ENCODE measurements at places on chromosomes 12 and 14.

GRCh38 chr14:34956931-34957330, 25.9 kb upstream of the SRP54 start:
- no peak for DNase-seq

GRCh38 chr12:4943938-4944284, 34.2 kb downstream of the KCNA1 start:
- no peak for DNase-seq

DNA sequence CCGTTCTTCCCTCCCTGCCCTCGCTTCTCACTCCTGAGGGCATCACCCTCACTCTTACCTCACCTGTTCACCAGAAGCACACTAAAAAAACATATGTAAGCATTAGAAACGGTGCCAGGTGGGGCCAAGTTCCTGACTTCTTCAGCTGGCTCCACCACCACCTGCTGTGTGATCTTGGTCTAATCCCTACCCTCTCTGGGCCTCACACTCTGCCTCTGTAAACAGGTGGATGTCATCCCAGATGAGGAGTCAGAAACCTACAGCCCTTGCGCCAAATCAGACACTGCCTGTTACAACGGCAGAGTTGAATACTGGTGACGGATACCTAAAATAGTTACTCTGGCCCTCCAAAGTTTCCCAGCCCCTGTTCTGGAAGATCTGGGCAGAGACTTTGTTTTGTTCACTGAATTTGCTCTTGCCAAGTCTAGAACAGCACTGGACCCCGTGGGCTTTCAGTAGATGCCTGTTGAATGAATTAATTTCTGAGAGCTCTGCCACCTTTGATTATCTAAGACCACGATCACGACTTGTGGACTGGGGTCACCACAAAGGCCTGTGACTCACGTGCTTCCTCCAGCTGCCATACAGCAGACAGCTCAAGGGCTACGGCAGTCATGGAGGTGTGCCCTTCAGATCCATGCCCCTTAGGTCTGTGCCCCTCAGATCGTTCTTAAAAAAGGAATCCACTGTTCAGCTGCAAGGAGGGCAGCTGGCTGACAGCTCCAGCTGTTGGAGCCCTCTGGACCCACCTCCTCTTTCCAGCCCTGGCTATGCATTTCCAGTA, 71.9 kb downstream of the GSC start:
- no peak for DNase-seq

DNA sequence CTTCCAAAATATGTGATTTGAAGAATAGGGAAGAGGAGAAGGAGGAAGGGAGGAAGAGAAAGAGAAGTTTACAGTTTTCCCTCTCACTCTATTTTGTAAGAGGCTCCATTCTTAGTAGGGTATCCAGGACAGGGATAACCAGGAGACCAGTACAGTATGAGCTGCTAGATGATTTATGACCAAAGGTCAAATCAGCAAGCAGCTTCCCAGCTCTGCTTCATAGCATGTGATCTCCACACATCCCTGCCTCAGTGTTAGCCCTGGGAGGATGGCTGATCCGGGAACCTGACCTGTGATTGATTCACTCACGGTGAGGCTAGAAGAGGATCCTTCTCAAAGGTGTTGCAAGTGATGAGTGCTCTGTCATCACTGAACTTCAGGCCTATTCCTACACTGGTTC, 16.6 kb downstream of the RDH12 start:
- DNase-seq = no peak

GRCh38 chr14:50023671-50024490, 92.5 kb downstream of the VCPKMT start:
- peak; percentile 73 for DNase-seq

DNA sequence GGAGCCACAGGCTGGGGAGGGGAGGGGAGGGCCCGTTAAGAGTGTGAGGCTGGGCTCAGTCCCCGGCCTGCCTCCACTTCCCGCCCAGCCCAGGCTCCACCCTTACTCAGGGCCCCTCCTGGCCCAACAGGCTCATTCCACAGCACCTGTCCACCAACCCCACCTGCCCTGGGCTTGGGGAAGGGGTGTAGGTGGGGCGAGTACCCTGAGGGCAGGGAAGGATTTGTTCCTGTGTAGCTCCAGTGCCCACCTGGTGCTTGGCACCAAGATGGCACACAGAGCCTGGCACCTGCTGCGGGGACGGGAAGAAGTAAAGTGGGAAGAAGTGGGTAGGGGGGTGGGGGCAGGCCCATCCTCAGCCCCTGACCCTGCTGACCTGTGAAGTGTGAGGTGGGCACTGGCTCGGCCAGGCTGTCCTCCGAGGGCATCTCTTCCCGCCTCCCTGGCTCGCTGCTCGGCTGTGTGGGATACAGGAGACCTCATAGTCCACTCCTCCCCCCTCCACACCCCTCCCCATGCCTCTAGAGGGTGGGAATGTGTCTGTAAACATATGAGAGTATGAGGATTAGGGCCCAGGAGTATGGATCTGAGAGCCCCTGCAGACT, 35.1 kb downstream of the NCKAP5L start:
- DNase-seq = no peak

GRCh38 chr12:27905285-27906126, 67.0 kb downstream of the PTHLH start:
- DNase-seq = no peak

DNA sequence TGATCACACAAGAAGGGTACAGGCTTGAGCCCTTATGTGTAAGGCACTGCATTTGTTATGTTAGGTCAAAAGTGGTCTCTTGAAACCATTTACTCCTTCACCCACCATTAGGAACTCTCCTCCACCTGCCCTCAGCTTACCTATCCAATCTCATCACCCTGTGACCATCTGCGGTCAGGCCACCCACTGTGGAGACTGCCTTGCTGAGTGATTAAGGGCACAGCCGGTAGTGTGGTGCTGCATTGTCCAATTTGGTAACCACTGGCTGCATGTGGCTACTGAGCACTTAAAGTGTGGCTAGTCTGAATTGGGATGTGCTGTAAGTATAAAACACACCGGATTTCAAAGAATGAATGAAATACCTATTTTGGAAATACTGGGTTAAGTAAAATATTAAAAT, 177.1 kb upstream of the PARP11 start:
- no peak for DNase-seq

GRCh38 chr14:61091657-61092273, 110.7 kb downstream of the SLC38A6 start:
- no peak for DNase-seq

- DNase-seq = no peak
These were observed 140.8 kb downstream of the ERC1 start for GRCh38 chr12:1131811-1132224.

GRCh38 chr12:26197832-26198231, 2.5 kb downstream of the SSPN start:
- DNase-seq = no peak

- DNase-seq = peak; percentile 59
These were observed 13.0 kb downstream of the ZFP36L1 start for GRCh38 chr14:68779761-68780323.

DNA sequence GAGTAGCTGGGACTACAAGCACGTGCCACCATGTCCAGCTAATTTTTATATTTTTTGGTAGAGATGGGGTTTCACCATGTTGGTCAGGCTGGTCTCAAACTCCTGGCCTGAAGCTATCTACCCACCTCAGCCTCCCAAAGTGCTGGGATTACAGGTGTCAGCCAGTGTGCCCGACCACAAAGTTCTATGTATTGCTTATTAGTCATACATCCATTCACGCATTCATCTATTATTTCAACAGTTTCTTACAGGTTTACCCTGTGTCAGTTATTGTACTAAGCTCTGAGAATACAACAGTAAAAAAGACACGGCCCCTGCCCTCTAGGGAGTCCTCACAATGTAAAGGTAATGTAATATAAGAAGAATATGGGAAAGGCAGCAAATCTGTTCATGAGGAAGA, 188.9 kb upstream of the BTG1 start:
- no peak for DNase-seq

GRCh38 chr12:113244047-113244460, 22.8 kb downstream of the TPCN1 start:
- DNase-seq = peak; percentile 73

DNA sequence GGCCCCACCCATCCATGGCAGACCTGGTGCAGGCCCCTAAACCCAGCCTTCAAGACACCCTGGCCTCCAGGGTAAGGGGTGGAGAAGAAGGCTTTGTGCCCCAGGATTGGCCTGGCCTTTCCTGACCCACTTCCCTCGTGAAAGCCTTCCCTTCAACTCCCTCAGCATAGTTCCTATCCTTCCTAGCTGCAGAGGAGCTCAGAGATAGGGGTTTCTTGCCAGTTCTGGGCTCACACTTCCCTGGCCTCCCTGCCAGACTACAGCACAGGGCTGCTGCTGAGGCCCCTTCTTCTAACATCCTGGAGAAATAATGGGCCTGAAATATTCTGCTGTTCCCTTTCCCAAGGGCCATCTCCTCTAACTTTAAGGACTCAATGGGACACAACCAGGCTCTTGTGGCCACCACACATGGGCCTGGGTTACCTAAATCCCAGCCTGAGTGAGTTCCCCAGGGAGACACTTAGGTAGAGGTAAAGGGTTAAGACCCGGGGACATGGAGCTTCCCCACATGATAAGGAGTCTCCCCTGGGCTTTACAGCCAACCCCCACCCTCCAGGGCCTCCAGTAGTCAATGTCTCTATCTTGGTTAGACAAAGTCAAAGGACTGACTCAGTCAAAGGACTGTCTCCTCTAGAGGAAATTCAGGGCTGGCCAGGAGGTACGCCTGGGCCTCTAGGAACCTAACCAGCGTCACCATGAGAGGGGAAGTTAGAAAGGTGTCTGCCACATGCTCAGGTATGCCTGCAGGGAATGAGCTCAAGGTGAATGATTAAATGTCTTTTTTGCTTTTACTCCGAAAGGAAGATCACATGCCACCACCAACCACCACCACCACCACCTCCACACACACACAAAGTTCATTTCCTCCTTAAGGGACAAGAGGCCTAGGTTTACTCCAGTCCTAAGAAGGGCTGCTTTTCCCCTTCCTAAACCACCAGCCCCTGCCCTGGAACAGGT, 7.1 kb downstream of the ZFP36L1 start:
- peak; percentile 88 for DNase-seq

GRCh38 chr14:99552572-99553216, 51.3 kb downstream of the CCDC85C start:
- no peak for DNase-seq

- DNase-seq = no peak
These were observed 42.5 kb upstream of the BEGAIN start for GRCh38 chr14:100629696-100630095.

GRCh38 chr14:50040401-50040775, 76.0 kb downstream of the VCPKMT start:
- peak; percentile 74 for DNase-seq

GRCh38 chr12:22978962-22979361, 354.0 kb downstream of the ETNK1 start:
- DNase-seq = peak; percentile 96

DNA sequence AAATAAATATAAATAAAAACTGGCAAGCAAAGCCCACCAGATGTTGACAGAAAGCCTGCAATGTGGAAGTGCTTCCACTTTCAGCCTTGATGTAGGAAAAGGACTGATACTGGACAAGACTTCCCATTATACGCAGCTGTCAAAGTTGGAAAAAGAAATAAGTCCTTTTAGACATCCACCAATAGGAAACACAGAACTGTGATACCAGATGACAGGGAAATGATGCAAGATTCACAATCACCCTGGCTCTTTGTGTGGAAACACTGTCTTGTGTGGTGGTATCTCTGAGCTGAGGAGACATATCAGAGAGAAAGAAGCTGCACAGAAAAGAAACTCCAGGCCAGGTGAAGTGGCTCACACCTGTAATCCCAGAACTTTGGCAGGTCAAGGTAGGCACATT, 13.8 kb upstream of the METAP2 start:
- no peak for DNase-seq

DNA sequence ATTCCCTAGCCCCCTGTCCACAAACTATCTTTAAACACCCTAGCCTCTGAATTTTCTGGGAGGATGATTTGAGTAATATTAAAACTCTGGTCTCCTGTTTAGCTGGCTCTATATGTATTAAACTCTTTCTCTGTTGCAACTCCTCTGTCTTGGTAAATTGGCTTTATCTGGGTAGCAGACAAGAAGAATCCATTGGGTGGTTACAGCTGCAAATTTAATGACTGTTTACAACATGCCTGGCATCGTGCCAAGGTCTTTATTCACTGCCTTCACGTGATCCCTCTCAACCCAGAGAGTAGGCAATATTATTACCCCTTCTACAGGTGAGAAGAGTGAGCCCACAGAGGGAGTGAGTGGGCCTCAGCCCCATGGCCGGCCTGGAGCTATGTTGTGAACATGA, 77.8 kb upstream of the MYL2 start:
- no peak for DNase-seq

DNA sequence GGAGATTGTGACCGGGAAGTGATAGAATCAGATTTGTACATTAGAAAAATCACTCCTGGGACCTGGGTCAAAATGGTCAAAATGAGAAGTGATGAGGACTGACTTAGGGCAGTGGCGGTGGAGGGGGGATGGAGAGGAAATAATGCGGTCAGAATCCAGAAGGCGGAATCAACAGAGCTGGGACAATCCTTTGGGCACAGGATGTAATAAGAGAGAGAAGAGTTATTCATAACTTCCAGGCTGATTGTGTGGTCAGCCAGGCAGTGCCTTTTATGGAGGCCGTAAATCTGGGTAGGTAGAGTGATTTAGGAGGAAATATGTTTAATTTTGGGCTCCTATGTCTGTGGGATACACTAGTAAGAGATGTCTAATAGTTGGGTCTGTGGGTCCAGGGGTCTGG, 21.6 kb downstream of the FBXL14 start:
- no peak for DNase-seq

GRCh38 chr12:21831791-21832344, 57.4 kb upstream of the KCNJ8 start:
- peak; percentile 75 for DNase-seq

GRCh38 chr12:95548056-95548538, 3.2 kb downstream of the USP44 start:
- no peak for DNase-seq

GRCh38 chr14:52014601-52015267, 25.4 kb downstream of the RTRAF start:
- no peak for DNase-seq

Measured in cardiac fibroblast (primary cell).